ENCODE measurements at places on chromosomes 1 and 21. TPM values are rescaled to one million over a fixed set of nuclear protein-coding genes. Genes with fewer than 3 reads are reported as not detected.
A peak's percentile ranks its signal among the peaks of the same experiment; 100 is the strongest.

Gene FUCA1
- polyA plus RNA-seq, result 2.9 TPM

Gene CD34
- polyA plus RNA-seq, result 0.14 TPM

Gene LIN9
- 2.2 TPM for polyA plus RNA-seq

Gene APH1A
- 121 TPM for polyA plus RNA-seq

Gene COL11A1
- 8.3 TPM for polyA plus RNA-seq

Gene TAL1
- not detected for polyA plus RNA-seq

Gene CELA2A
- polyA plus RNA-seq, result not detected

Gene TMPRSS15
- polyA plus RNA-seq, result not detected

Gene BPNT1
- 46.6 TPM for polyA plus RNA-seq

Gene MAP3K21
- polyA plus RNA-seq, result 0.24 TPM

DNA sequence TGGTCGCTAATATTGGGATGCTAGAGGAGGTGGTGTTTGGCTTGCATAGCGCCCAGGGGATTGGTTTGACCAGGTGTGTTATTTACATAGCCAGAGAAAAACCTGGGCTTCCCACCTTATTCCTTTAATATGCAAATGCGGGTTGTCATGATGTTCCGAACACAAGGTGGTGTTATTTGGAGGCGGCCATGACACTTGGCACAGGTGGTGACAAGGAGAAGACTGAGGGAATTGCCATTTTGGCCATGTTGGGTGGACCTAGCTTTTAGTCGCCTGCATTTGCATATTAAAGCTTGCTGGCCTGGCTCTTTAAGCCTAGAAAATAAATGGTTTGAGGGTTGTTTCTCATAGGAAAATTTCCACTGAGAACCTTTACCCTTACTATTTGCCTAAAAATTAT lies 490.5 kb downstream of the SIPA1L2 start:
- DNase-seq, result no peak

- no peak for DNase-seq
Observed at GRCh38 chr1:30242722-30243457, 480.5 kb downstream of the MATN1 start.

GRCh38 chr1:219483530-219483929 lies 129.4 kb downstream of the ZC3H11B start:
- DNase-seq, result no peak

DNA sequence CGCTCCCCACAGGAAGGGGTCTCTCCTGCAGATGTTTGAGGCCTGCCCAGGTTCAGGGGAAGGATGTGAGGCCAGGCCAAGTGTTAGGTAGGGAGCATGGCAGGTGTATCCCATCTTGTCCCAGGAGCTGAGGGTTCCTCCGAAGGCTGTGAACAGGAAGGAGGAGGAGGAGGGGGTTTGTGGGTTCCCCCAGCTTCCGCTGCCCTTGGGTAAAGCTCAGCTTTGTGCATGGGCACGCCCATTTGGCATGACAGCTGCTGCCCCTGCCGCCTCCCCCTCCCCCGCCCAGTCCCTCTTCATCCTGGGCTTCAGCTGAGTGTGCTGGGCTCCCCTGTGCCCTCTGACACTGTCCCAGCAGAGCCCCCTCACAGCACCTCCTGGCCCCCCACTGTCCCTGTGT lies 25.5 kb downstream of the TNFRSF8 start:
- DNase-seq, result no peak

GRCh38 chr1:27662707-27663393 lies 9.1 kb downstream of the IFI6 start:
- no peak for DNase-seq

DNA sequence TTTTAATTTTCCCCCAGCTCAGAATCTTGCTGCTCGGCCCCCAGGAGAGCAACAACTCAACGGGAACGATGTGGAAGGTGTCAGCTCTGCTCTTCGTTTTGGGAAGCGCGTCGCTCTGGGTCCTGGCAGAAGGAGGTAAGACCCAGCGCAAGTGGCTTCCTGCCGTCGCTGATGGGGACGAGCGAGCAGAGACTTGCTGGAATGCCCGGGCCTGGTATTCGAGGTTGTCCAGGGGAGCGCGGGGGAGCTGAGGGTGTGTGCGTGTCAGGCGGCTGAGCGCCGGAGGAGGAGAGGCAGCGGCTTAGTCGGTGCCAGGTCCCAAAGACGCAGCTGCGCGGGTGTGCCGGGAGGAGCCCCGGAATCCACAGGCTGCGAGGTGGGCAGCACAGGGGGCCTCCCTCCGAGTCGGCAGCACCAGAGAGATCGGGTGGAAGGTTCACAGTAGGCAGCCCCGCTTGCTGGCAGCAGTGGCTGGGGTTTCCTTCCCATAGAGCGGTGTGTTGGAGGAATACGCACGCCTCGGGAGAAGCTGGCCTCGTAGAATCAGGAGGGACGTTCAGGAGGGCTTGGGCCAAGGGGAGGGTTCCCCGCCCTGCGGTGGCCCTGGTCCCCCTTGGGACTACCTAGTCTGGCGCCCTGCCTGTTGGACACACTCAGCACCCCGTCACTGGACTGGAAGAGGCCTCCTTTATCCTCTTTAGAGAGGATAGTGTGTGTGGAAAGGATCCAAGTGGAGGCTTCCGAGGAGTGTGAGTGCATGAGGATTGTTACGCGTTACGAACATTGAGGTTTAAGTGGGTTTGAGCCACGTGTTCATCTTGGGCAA lies 547 bp downstream of the PDPN start:
- no peak for DNase-seq

- DNase-seq, result no peak
Observed at GRCh38 chr1:27831568-27832410, 1.2 kb downstream of the PPP1R8 start.

DNA sequence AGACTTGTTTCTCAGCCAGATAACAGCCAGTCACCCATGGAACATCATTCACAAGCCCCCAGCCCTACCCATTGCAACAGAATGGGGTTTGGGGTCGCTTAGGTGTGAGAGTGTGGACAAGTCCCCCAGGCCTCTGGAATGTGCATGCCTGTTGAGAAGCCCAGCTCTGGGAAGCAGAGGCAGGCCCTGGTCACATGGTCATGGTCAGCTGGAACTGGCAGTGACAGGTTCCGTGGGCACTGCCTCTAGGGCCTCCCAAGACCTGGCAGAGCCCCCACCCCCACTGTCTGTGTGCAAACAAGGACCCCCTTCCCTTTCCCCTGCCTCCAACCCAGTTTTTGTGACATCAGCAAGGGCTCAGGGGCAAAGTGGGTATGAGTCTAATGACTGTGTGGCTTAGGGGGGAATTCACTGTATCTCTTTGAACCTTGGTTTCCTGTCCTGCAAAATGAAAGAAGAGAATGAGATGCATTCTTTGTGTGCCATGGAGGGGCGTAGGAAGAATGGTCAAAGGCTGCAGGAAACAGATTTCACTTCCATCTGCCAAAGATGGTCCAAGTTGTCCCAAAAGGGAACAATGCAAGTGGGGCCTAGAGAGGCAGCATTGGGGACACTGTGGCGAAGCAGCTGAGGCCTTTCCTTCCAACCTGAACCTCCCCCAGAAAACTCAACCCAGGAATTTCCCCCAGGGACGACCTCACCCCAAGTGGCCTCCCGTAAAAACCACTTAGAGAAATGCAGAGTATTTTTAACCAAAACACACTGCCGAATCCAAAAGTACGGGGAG lies 34.7 kb upstream of the SELENON start:
- no peak for DNase-seq

DNA sequence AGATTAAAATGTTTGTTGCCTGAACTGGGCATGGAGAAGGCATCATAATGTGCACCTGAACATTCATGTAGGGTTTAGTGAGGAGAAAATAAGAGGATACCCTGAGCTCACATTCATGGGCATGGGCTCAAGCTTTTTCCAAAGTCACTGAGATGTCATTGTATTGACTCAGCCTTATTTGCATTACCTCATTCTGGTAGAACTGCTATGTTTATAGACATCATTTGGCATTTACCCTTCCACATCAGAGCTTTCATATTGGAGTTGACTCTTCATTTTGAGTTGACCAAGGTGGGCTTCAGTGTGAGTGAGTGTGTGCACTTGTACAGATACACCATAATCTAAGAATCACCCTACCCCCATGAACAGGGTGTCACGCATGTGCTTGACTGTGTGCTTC lies 143.2 kb downstream of the PBX1 start:
- DNase-seq, result no peak

GRCh38 chr1:214574598-214575411 lies 23.4 kb upstream of the PTPN14 start:
- DNase-seq, result no peak

GRCh38 chr1:56576880-56577405 lies 2.4 kb downstream of the PLPP3 start:
- no peak for DNase-seq

- no peak for DNase-seq
Observed at GRCh38 chr1:89129911-89130310, 4.0 kb upstream of the GBP2 start.

DNA sequence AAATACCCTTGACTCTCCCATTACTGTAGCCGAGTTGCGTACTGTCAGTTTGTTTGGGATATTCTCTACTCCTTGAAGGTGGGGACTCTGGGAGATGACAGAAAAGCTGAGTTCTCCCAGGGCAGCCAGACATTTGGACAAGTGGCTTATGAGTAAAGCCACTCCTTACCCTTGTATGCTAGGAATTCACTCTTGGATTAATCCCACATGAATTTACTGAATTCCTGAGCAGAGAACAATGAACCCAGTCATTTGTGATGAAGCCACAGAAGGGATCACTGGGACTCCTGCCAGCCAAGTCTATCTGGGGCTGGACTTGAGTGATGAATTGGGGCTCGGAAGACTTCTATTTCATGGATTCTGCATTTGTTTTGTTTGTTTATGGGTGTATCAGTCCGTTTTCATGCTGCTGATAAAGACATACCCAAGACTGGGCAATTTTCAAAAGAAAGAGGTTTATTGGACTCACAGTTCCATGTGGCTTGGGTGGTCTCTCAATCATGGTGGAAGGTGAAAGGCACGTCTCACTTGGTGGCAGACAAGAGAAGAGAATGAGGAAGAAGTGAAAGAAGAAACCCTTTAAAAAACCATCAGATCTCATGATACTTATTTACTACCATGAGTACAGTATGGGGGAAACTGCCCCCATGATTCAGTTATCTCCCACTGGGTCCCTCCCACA lies 25.1 kb downstream of the C1orf116 start:
- peak; percentile 70 for DNase-seq

DNA sequence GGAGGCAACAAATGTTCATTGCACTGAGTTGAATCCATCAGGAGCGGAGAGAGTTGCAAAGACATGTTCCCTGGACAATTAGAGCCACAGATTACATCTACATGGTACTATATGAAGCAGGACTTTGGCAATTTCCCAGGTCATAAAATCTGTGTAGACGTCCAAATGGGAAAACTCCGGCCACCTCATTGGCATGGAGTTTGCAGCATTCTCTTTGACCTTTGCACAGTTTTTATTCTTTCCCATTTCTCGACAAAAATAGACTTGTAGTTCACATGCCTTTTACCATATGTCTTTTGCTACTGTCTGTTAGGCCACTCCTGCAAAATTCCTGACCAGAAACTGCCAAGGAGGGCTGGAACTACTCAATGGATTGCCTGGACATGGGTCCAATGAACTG lies 48.2 kb downstream of the UBE2T start:
- DNase-seq, result no peak

GRCh38 chr1:46611691-46612221 lies 4.9 kb downstream of the MOB3C start:
- no peak for DNase-seq

GRCh38 chr1:84892705-84893618 lies at the start of gene LPAR3:
Gene LPAR3, minus strand, starts transcription at chr1:84893206. Its CDS starts 27,086 bp downstream, at chr1:84866120.
- no peak for DNase-seq

GRCh38 chr1:162704673-162705424 lies 72.6 kb downstream of the DDR2 start:
- DNase-seq, result no peak

All from AG04450 (cell line).